ENCODE measurements at places on chromosomes 6 and 20. TPM values are rescaled to one million over a fixed set of nuclear protein-coding genes. Genes with fewer than 3 reads are reported as not detected.

GRCh38 chr20:59955131-59955796 lies 3.0 kb upstream of the CDH26 start:
- peak; percentile 63 for DNase-seq

DNA sequence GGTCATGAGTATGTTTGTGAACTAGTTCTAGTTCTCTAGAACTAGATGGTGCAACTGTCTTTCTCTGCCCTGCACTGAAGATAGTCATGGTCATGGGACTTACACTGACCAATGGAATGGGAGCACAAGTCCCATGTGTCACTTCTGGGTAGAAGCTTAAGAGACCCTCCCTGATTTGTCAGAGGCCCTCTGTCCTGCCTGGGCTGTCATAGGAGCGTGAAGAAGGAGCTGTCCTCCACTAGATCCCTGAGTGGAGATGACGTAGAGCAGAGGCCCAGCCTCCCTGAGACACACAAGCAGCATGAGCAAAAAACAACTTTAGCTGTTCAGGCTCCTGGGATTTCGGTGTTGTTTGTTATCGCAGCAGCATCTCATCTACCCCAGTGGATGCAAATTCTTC lies 514.5 kb downstream of the PREX1 start:
- no peak for DNase-seq

GRCh38 chr6:27970444-27970843 lies 13.4 kb downstream of the OR2B6 start:
- no peak for DNase-seq

DNA sequence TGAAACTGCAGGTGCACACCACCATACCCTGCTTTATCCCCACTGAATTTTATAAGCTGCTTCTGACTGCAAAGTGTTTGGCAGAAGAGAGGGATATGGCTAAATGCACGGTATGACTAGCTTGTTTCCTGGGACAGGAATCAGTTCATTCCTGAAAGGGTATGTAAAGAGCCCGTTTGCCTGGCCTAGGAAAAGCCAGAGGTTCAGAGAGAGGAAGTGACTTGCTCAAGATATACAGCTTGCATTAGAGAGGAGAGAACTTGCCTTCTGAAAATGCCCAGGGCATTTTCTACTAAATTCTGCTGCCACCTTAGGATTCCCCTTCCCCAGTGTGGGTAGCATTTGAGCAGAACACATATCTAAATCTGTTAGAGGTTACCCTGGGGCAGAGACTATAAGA lies 683 bp upstream of the GCNT2 start:
- DNase-seq: no peak

- no peak for DNase-seq
These were observed 36.6 kb downstream of the MGME1 start for GRCh38 chr20:18005170-18005989.

DNA sequence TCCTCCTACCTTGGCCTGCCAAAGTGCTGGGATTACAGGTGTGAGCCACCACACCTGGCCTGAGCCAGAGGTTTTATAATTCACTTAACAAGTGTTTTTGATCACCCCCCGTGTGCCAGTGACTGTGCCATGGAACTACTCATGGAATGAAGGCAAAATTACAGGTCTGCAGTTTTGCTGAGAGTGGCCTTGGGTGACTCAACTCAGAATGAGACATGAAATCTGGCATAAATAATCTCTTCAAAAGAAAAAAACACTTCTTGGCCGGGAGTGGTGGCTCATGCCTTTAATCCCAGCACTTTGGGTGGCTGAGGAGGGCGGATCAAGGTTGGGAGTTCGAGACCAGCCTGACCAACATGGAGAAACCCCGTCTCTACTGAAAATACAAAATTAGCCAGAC lies 166.9 kb upstream of the SALL4 start:
- no peak for DNase-seq

DNA sequence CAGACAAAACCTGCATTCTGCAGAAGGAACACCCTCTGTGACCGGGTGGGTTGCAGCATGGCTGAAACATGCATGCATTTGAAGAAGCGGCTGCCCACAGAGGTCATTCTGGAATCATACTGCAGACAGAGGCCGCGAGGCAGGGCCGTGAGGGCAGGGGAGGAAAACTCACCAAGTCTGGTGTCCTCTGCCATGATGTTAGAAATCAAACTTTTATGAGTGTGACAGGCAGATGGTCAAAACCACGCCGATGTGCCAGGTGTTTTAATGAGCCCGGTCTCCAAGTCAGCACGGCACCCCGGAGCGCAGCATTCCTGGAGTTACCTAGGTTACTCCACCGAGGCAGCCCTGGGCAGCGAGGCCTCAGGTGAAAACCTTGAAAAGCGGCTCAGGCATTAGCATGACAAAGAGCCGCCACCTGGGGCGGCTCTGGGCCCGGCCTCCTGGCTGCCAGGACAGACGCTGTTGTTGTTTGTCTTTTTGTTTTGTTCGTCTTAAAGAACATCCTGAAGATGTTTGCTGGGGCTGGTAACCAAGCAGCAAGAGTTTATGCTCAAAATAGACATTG lies 255.6 kb downstream of the ERMARD start:
- no peak for DNase-seq

- peak; percentile 33 for DNase-seq
These were observed 103.5 kb upstream of the SIRPG start for GRCh38 chr20:1761116-1761515.

DNA sequence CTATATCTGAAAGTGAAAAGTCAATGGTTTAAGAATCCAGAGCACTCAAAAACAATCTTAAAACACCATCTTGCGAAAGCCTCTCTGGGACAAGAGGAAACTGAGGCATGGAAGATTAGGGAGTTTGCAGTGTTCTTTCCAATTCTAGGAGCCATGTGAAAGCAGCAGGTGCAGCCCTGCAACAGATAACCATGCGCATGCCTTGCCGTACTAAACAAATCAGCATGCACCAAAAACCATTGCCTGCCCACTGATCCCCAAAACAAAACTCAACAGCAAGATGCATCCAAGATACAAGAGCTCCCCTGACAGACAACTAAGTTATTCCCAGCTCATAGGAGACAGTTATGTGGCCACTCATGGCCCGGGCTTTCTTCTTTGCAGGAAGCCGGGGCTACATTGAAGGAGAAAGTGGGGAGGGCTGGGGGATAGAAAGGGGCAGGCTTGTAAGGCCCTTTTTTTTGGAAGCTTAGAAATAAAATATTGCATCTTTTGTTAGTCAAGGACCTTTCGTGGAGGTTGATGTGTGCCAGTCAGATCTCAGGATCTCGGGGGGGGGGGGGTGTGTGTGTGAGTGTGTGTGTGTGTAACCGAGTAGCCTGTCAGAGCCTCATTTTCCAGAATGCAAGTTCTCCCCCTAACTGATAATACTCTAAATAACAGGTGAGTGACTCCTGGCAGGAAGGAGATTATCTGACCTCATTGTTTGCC lies 178.4 kb downstream of the MBOAT1 start:
- no peak for DNase-seq

- peak; percentile 36 for DNase-seq
These were observed 417 bp downstream of the VAPB start for GRCh38 chr20:58389324-58389967.

- no peak for DNase-seq
These were observed 520.1 kb upstream of the IMPG1 start for GRCh38 chr6:76592566-76592965.

DNA sequence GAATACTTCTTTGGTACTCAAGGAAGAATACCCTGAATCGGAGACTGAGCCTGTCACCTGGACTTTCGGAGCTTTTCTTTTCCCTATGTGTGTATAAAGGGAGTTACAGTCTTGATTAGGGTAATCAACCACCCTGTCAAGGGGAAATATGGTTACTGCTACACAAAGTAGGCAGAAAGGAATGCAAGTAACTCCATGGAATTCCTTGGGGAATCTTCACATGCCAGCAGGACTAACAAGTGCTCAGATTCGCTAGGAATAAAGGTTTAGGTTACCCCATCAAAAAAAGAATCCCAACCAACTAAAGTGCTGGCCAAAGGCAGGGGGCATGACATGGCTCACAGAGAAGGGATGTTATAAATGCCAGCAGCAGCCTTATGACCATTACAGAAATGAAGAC lies 10.4 kb downstream of the KCNS1 start:
- no peak for DNase-seq

GRCh38 chr6:16762268-16762549 lies 949 bp upstream of the ATXN1 start:
- peak; percentile 71 for DNase-seq

DNA sequence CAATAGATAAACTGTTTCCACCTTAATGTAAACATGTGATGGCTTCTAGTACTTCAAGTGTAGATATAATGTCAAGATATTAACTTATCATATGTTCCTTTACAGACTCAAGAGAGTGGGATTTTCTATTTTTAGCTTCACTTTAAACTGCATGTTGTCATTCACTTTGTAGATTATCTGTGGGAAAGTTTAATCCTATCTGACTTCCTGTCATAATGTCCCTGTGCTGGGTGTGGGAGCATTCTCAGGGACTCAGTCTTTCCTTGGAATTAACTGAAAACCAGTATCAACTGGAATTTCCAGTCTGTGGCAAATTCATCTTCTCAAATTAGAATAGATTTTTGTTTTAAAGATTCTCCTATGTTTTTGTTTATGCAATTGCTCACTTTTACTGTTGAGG lies 226.1 kb upstream of the FERMT1 start:
- DNase-seq: no peak

DNA sequence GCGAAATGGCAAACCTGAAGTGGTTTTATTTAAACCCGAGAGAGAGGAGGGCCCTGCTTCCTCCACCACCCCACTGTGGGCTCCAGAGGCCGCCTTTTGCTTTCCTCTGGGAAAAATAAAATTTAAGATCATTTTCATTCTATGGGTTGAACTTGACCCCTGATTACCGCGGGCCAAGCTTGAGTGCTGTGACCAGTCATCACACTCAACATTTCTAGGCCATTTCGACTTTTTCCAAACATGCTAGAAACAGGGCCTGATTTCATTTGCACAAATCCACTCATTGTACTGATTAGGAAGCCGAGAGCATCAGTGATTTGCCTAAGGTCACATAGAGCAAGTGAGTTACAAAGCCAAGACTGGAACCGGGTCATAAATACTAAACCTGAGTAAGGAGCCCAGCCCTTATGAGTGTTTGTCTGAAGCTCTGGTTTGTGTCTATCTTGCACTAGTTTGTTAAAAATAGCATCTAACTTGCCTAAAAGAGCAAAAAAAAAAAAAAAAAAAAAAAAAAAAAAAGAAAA lies 179.7 kb downstream of the DLL1 start:
- DNase-seq: no peak

DNA sequence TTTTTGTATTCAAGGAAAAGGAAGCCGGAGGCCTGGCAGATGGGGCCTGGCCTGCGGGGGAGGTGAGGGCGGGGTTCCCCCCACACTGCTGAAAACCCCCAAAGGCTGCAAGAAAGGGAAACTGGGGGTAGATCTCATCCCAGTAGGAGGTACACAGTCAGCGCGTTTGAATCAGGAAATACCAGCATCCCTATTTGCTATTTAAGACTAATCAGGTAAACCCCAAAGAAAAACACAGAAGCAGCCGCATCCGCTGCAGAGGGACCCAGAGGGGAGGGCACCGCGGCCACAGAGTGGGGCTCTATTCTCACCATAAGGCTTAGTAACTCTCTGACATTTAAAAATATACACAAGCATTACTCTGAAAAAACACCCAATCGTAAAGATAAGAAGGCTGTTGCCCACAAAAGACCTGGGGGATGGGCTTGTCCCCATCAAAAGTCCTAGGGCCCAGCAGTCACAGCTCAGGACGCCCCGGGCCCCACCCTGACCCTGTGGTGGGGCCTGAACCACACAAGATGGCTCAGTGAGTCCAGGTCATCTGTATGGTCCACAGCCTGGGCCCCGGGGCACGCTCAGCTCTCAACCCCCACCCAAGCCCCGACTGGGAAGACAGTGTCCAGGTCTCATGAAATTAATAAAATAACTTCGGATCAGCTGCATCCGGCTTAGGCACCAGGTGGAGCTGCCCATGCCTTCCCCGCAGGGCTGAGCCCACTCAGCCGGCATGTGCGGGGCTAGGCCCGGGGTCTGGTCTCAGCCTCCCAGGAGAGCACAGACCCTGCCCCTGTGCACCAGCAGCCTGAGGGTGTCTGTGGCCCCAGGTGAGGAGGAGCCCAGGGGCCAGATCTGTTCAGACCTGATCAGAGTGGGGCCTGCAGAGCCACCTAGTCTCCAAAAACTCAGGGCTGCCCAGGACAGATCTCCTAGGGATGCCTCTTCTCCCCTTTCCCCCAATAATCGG lies 31.0 kb downstream of the KCNQ2 start:
- DNase-seq: no peak

DNA sequence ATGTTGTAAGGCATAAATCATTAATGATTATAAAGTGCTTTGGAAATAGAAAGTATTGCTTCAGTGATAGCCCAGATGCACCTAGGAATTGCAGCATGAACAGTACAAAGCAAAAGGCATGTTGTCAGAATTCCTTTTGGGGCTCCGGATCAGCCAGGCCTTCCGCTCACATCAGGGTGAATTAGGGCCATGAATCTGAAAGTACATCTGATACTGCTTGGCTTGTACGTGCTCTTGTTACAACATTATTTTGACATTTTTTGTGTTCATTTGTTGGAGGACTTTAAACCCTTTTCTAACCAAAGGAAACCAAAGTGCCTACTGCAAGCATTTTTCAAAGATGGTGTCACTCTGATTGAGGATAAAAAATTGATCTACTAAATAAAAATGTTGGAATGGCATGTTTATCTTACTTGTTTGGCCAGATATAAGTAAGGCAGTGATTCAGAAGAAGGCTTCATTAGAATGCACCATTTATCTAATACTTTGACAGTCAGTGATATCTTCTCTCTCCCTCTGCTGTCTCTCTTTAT lies 1005.6 kb upstream of the FLRT3 start:
- no peak for DNase-seq

Gene ETV7
- total RNA-seq: 0.58 TPM

Gene ZNF311
- 0.92 TPM for total RNA-seq

Gene HLA-DQA2
- total RNA-seq: not detected

Gene IP6K3
- not detected for total RNA-seq

Gene SLCO4A1
- total RNA-seq: 48.8 TPM
